ENCODE measurements at places on chromosomes 2 and 18.
A peak's percentile ranks its signal among the peaks of the same experiment; 100 is the strongest.

- no peak for DNase-seq
Observed at GRCh38 chr2:50066873-50067272, 912.6 kb upstream of the FSHR start.

DNA sequence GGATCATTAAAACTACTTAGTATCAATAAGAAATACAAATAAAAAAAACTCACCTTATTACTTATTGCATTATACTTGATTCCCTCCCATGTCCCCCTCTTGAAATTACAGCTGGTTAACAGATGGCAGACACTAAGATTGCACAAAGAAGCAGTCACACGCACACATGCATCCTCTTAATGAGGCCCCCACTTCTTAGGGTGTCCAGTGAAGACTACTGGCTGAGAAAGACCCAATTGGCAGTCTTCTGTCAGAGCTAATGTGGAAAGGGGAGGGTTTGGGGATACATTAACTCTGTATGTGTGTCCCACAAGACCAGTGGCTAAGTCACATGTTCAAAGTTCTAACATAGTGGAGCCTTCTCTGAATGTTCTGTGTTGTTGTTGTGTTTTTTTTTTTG is 210.7 kb downstream of the MTX2 start:
- DNase-seq: no peak

DNA sequence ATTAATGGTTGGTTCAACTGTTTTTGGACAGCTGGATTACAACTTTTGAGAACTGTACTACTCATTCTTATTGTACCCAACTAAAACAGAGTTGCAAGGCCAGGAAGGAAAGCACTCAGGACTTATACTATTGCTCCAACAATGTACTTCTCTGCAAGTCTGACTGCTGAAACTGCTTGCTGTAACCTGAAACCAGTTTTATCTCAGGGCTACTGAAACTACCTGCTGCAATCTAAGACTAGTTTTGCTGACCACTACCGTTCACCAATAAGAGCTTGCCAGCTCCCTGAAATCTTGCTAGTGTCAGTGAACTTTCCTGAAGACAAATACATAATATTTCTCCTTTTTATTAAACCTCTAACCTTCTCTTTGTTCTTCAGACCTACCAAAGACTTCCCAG is 157.3 kb downstream of the CDCA7 start:
- no peak for DNase-seq

DNA sequence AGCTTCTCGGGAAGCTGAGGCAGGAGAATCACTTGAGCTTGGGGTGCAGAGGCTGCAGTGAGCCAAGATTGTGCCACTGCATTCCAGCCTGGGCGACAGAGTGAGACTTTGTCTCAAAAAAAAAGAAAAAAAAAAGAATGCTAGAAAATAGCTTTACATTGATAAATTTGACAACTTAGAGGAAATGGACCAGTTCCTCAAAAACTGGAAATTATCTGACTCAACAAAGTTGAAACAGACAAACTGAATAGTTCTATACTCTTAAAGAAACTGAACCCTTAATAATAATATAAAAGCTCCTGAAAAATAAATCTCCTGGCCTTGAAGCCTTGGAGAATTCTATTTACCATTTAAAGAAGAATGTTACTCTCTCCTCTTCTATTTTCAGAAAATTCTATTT is 151.0 kb upstream of the BCL2L11 start:
- DNase-seq: no peak

DNA sequence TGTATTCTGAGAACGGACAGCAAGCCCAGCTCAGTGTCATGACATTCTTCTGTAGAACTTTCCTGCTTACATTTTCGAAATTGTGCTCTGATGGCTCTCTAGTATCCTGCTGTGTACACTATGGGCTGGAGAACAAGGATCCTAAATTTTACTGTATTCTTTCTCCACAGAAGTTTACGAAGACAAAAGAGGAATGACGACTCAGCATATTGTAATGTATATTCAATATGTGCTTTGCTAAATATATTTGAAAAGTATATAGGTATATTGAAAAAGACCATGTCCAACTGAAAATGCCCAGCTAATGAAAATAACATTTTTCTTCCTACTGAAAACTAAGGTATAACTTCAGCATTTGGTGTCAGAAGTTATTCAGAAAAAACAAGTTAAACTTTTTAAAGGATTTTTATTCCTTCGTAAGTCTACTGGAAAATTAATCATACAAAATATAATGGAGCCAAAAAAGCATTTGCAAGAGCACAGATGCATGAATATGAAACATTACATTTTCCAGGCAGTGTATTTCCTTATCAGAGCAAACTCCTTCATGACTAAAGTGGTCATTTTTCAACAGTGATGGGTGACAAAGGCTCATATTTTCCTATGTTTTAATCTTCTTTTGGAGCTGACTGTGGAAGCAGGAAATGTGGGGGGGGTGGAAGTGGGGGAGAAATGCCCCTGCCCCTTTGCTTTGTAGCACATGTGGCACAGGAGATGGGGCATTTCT is 143.8 kb upstream of the THUMPD2 start:
- no peak for DNase-seq

GRCh38 chr2:25375989-25376545 is 34.3 kb upstream of the DNMT3A start:
- no peak for DNase-seq

DNA sequence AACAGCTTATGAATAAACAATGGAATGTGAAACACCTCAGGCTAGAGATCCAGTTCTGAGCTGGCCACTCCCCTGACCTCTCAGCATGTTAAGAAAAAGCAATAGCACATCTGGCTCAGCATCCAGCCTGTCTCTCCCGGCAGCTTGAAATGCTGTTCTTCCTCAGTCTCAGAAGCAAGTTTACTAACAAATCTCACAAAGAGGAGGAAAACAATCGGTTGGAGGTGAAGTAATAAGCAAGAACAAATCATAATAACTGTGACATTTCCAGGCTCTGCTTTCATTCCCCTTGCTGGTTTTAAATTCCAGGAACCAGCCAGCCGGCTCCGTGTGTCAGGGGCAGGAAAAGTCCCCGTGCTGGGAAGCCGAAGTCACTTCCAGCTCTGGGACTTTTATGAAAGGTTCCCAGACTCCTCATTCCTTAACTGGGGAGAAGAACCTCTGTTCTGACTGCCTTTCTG is 133.9 kb upstream of the ARL4C start:
- peak; percentile 31 for DNase-seq

DNA sequence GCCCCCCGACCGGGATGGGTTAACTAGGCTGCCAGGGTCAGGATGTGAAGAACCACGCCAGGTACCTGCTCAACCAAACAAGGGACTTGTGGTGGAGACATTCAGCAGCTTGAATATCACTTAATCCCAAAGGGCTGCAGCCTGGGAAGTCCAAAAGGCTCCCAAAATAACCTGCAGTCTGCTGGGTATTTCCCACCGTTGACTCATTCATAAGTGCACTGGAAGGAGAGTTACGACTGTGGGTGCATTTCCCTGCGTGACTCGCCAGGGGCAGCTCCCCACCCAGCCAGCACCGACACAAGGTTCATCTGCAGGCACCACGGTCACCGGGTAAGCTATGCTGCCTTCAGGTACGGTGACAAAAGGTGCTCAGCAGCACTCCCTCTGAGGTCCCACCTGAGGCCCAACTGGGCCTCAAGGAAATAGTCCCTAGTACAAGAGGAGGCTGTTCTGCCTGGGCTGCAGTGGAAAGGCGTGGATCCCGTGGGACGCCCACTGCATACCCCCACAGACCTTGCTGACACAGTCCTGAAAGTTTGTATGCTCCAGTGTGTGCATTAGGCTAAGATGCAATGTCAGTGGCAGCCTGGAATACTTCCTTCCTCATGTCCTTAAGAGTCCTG is 86.5 kb downstream of the UXS1 start:
- no peak for DNase-seq

DNA sequence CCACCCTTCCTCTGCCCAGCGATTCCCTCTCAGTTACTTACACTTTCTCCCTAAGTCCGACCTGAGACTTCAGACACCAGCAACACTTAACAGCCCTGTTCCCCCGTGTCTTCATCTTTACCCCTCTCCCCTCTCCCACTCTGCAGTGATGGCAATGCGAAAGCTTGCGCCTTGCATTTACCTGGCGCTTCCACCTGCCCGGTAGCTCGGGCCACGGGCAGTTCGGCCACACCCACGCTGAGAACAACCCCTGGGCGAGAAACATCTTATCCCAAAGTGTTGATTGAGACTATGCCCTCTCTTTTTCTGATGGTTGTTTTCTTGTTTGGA is 558 bp downstream of the DNAJC10 start:
- DNase-seq: peak; percentile 46

DNA sequence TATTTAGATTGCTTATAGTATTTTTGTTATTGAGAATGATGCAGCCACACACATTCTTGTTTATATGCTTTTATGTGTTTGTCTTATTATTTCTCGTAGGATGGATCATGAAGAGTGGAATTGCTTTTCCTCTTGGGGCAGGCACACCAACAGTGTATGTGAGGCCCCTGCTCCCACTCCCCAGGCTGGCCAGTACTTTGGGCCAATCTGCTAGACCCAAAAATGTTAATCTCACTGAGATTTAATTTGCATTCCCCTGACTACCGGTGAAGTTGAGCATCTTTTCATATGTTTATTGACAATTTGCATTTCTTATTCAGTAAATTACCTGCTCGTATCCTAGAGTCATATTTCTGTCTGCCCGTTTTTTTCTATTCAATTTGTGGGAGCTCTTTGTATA is 4.7 kb upstream of the MYCN start:
- no peak for DNase-seq

DNA sequence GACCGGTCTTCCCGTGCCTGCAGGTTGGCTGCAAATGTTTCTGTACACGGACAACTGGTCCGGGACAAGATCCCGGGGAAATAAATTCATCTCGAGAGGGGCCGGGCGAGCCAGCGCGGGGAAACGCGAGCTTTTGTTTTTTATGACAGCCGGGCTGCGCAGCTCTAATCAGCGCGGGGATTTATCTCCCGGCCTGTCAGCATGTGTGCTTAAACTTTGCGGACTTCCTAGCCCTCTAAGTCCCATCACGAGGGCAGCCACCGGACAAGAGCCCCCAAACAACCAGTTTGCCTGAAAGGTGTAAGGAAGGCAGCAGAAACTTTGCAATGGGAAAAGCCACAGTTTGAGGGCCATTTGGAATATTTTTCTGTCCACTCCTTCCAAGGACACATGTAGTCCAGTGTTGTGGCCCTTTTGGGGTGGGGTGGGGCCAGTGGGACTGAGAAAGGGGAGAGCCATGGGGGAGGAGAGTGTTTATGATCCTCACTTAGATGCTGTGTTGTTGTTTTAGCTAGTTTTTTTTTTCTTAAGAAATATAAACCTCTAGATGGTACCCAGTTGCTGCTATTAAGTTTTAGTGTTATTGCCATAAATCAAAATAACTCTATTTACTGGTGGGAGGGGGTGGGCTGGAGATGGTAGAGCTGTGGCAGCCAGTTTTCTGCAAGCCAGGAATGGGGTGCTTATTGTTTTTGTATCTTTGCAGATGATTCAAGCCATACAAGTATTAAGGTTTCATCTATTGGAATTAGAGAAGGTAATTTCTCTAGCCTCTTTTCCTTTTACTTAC is 6.0 kb downstream of the MEIS1 start:
- DNase-seq: peak; percentile 5

DNA sequence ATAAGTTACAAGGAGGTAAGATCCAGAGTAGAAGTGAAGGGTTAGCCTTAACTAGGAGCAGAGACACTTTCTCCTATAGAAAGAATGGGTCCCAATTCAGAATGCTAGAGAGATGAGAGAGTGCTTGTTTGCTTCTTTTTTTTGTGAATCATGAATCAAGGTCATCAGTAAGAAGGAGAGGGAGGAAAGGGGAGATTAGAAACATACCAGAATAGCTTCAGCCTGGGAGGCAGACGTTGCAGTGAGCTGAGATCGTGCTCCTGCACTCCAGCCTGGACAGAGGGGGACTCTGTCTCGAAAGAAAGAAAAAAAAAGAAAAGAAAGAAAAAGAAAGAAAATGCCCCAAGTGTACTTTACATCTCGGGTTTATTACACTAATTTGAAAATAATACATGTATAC is 55.8 kb upstream of the SLC35F5 start:
- no peak for DNase-seq

DNA sequence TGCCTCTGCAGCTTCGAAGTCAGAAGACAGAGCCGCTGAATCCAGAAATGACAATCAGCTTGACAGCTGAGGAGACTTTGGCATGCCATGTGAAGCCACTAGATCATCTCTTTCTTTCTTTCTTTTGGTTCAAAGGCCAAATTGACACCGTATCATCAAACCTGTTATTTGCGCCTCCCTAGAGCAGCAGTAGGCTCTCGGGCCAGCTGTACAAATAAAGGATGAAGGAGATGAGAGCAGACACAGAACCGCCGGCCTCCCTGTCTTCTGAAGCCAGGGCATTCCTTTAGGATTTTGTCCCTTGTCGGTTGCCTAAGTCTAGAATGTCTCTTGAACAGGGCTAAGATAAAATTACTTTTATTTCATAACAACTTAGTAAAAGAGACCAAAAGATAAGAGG is 36.8 kb downstream of the COL4A4 start:
- DNase-seq: no peak

DNA sequence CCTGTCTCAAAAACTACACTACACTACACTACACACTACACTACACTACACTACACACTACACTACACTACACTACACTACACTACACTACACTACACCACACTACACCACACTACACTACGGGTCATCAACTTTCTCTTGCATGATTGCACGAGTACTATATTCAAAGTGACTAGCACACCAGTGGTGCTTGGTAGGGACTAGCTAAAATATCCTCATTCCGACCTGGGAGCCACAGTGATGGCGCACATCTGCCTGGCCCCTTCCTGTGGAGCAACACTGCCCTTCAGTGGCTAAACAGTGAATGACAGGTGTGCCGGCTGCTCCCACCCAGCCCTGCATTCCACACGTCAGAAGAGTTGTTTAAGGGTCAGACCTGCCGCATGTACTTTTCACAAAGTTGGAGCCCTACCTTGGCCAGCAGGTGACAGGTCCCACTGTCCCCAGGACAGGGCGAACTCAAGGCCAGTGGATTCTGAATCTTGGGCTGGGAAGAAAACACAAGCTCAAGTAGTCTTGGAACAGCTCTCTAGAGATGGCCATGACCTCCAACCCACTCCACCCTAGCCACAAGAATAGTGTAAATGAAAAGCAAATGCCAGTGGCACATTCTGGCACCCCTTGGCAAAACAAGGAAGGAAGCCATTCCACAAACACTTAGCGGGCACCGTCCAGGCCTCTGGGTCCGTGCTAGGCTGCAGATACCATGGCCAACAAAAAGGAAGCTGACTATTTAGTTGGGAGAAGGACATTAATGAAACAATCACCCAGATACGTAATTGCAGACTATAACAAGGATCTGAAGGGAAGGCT is 79.7 kb upstream of the MSH2 start:
- DNase-seq: peak; percentile 87

GRCh38 chr2:168196764-168197180 is 50.6 kb downstream of the STK39 start:
- no peak for DNase-seq

GRCh38 chr2:175439416-175439815 is 257.9 kb upstream of the ATP5MC3 start:
- DNase-seq: no peak

- DNase-seq: no peak
Observed at GRCh38 chr2:168029071-168029470, 218.3 kb downstream of the STK39 start.

DNA sequence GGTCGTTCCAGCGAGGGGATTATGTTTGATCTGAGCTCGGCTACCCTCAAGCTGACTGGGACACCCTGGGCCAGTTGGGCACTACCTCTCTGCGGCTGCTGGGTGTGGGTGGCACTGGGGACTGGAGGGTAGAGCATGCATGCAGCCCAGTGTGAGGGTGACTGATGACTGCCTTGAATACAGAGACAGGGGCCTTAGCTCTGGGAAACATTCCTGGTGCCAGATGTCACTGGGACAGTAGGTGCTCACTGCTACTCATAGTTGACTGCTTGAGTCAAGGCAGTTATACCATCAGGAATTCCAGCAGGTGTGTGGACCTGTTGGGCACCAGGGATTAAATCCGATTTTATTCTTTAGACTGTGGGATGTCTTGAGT is 33.6 kb upstream of the ATP6V1B1 start:
- DNase-seq: no peak
